Aorta (tissue), 5 donors: ENCODE measurements at places on chromosomes 6 and 20. TPM values are rescaled to one million over a fixed set of nuclear protein-coding genes. Genes with fewer than 3 reads are reported as not detected.
A peak's percentile ranks its signal among the peaks of the same experiment; 100 is the strongest.

Gene LHFPL5
- total RNA-seq = not detected

Gene STAU1
- 72.5 TPM for total RNA-seq

Gene IMPG1
- total RNA-seq = not detected

- DNase-seq = no peak
Observed at GRCh38 chr20:33640287-33640686, 21.8 kb upstream of the C20orf144 start.

Gene DEFB113
- total RNA-seq = not detected

- no peak for DNase-seq
Observed at GRCh38 chr20:57558614-57559288, 2.2 kb upstream of the PCK1 start.

- DNase-seq = no peak
Observed at GRCh38 chr6:4129446-4129845, 5.9 kb downstream of the ECI2 start.

Gene APCDD1L
- total RNA-seq = 1.7 TPM

- no peak for DNase-seq
Observed at GRCh38 chr6:15086348-15087158, 159.3 kb upstream of the JARID2 start.

- DNase-seq = no peak
Observed at GRCh38 chr20:10978713-10979112, 304.9 kb upstream of the JAG1 start.

GRCh38 chr6:53010504-53010903 is 15.4 kb upstream of the GSTA4 start:
- no peak for DNase-seq

DNA sequence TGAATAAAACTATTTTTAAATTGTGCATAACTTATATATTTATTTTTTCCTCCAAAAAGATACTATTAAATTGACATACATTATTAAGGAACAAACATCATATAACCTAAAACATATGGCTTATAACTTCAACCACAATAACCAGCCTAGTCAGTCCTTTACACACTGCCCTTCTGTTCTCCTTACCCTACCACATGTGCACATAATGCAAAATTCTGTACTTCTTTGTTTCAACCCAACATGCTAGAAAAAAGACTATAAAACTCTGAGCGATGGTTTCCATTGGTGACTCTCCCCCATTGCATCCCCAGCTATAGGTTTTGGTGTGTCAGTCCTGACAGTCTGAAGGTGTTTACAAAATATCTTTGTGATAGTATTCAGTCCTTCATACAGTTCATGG is 14.8 kb upstream of the TTK start:
- DNase-seq = no peak

GRCh38 chr6:159170333-159170672 is 1.1 kb downstream of the FNDC1 start:
- no peak for DNase-seq

Gene ANKRD66
- not detected for total RNA-seq

GRCh38 chr6:39561536-39562266 is 163.5 kb downstream of the KIF6 start:
- DNase-seq = no peak

DNA sequence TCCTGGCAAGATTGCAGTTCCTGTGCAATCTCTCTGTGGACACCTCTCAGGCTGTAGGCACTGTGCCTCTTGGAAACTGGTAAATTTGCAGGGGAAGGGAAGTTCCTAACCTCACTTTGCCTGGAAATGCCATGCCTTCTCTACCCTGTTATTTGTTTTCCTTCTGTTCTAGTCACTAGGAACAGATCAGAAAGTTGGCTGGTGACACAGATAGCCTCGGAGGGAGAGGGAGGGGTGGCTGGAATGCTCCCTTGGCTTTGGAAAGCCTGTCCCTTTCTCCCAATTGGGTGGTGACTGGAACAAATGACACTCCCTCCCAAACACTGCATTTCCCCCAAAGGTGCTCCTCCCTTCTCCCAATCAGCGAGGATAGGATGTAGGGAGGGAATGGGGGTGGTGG is 131.5 kb upstream of the F13A1 start:
- DNase-seq = no peak

- no peak for DNase-seq
Observed at GRCh38 chr20:59692139-59692538, 87.8 kb downstream of the PHACTR3 start.

DNA sequence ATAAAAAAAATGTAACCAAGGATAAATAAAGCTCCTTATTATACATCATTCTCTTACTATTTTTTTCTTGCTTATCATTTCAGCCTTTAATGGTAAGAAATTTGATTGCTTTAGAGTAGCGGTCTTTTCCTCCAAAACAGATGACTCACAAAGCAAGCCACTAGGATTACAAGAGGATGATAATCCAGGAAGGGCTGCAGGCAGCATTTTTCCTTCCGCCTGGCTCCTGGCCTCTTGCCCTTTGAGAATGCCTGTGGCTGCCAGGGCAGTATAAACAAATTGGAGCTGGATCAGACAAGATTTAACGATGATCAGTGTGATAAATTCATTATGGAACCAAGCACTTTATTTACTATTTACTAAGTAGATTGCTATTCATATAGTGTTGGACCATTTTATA is 9.7 kb upstream of the FBXL4 start:
- DNase-seq = no peak

DNA sequence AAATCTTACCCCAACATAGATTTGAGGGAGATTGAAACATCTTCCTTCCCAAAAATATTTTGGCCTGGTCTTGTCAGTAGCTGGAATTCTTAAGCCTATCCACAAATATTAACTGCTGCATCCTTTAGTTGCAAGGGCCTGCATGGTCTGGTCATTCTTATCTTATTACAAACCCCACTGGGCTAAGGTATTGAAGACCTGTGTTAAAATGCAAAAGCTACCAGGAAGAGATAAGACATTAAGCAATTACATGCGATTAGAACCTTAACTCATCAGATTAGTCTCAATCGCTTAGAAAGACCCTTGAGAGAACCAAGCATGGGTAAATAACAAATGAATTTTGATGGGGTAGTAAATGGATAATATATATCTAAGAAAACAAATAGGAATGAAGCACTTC is 426.6 kb downstream of the FRK start:
- no peak for DNase-seq

Gene ULBP3
- 0.75 TPM for total RNA-seq

Gene PGC
- 0.33 TPM for total RNA-seq

Gene CNBD2
- 2.5 TPM for total RNA-seq

- no peak for DNase-seq
Observed at GRCh38 chr6:139944131-139944530, 569.7 kb upstream of the CITED2 start.

GRCh38 chr6:142844065-142844755 is 100.8 kb downstream of the HIVEP2 start:
- no peak for DNase-seq

Gene WFDC10B
- not detected for total RNA-seq

- no peak for DNase-seq
Observed at GRCh38 chr6:133390168-133390567, 149.0 kb downstream of the EYA4 start.

GRCh38 chr6:170221753-170222400 is 69.0 kb downstream of the DLL1 start:
- DNase-seq = peak; percentile 66

Gene POU5F1
- 0.45 TPM for total RNA-seq

GRCh38 chr20:39378776-39379175 is 416.6 kb downstream of the DHX35 start:
- DNase-seq = no peak

DNA sequence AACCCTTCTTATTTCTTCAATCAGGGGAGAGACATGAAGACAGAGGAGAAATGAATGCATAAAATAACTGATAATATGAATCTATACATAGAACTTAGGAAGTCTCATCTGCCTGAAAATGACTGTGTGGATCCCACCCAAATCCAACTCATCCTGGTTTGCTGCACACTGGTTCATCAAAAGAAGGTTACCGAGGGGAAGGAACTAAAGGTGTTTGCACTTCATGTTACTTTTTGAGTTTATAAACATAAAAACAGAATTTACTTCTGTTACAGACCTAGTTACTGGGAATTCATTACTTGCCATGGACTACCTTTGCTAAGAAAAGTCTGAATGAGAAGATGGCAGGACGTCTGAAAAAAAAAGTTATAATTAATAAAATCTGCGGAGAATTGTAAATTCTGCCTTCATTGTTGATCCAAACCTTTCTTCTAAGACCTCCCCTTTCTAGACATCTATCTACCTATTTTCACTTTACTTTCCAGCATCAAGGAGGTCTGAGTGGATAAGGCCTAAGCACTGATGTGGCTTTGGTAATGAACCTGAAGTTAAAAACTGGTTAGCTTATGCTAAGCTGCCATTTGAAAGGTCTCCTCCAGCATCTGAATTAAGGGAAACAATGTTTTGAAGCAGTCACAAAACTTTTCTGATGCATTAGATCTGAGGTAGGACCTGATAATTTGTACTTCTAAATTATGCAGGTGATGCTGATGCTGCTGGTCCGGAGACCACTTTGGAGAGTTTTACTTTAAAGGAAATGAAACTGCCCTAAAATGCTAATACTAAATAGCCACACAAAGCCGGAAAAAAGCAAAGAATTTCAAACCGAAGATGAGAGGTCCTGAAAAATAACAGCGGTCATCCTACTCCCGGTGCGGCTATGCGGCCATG is 84.0 kb downstream of the HFE start:
- DNase-seq = no peak

Gene CCN2
- total RNA-seq = 1,507 TPM

- DNase-seq = peak; percentile 75
Observed at GRCh38 chr20:33915726-33916331, 77.9 kb upstream of the RALY start.

GRCh38 chr6:55011034-55011433 is 163.3 kb upstream of the HCRTR2 start:
- no peak for DNase-seq

- DNase-seq = no peak
Observed at GRCh38 chr6:143034689-143035334, 25.9 kb upstream of the AIG1 start.

DNA sequence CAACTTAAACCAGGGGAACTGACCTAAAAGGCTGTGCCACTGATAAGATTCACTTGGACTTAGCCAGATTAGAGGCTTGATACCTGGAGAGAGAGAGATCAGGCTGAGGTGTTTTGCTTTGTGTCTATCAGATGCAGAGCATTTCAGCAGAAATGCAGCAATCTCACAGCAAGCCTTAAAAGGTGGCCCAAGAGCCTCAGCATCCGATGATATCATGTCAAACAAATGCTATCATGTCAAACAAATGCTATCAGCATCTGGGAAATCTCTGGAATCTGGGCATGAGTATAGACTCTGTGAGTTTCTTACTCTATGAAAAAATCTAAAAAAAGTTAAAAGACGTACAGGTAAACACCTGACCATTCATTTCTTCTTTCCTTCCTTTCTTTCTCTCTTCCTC is 718.9 kb downstream of the EYS start:
- no peak for DNase-seq

Gene SPATS1
- total RNA-seq = not detected

DNA sequence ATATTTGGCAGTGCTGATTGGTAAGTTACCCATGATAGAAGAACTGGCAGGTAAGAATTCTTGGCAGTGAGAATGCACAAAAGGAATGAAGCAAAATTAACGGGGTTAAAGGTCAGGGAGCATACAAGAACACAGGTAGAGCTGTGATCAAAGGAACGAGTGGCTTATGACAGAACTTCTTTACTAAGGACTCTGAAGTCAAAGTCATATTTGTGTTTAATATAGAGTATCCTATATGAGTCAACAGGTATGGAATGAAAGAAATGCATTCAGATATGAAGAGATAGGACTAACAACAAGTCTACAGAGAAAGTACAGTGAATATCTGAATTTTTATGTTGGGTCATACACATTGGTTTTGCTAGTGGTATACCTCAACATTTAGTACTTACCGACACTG is 209.0 kb upstream of the CITED2 start:
- DNase-seq = no peak

- DNase-seq = peak; percentile 81
Observed at GRCh38 chr20:51563486-51564332, 21.2 kb upstream of the NFATC2 start.

- DNase-seq = no peak
Observed at GRCh38 chr6:12804952-12805645, 88.5 kb downstream of the PHACTR1 start.

DNA sequence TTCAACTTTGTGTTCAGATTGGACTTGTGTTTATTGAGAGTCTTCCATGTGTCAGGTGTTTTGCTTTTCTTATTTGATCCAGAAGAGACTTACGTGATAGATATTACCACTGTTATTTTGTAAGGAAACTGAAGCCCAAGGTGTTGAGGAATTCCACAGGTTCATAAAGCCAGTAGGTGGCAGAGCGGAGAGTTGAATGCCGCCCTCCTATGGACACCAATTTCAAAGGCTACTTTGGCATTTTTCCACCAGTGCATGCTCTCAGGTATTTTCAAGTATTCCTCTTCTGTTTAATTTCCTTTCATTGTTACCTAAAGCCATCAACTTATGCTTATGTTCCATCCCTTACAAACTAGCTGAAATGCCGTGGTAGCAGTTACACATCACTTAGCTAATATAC is 14.0 kb upstream of the COL10A1 start:
- DNase-seq = no peak

GRCh38 chr20:35941620-35942019 is 12.7 kb downstream of the SCAND1 start:
- no peak for DNase-seq

- DNase-seq = no peak
Observed at GRCh38 chr6:49551078-49551865, 804 bp downstream of the C6orf141 start.

Gene TOX2
- 17.2 TPM for total RNA-seq

Gene SLC29A1
- total RNA-seq = 121 TPM

Gene COL11A2
- 1.6 TPM for total RNA-seq

Gene BEND3
- 1.4 TPM for total RNA-seq

Gene SAPCD1
- 0.68 TPM for total RNA-seq

DNA sequence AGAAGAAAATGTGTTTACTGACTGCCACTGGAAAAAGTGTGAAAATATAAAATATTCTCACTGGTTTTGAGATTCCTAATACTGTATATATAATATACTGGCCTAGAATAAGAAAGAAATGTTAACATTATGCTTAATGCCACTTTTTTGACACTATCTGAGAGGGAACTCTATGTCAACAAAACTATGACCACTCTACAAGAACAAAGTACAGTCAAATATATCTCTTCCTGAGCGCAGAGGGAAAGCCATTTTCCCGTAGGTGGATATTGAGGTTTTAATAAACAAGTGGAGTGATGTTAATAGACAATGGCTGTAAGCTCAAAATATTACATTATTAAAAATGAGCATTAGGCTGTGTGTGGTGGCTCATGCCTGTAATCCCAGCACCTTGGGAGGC is 24.9 kb downstream of the LYRM4 start:
- DNase-seq = no peak

Gene AGER
- total RNA-seq = 12.7 TPM

DNA sequence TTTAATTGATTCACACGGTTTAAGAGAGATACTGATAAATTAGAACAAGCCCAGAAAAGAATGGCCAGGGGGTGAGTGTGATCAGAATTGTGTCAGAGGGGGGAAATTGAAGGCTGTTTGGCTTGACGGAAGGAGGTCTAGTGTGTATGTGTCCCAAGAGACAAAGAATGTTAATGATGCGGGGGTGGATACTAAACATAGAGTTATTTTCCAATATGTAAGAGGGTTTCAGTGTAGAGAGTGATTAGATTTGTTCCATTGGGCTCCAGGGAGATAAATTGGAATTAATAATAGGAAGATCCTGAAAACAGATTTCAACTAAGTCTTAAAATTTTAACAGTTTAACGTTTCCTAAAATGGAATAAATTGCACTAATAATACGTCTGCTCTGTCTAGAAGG is 38.1 kb upstream of the UTRN start:
- DNase-seq = no peak

Gene SAMD5
- 3.8 TPM for total RNA-seq

GRCh38 chr6:168315596-168315995 is 4.0 kb downstream of the DACT2 start:
- no peak for DNase-seq

Gene PGM3
- total RNA-seq = 58.3 TPM
